ENCODE measurements at places on chromosomes 2 and 18.

DNA sequence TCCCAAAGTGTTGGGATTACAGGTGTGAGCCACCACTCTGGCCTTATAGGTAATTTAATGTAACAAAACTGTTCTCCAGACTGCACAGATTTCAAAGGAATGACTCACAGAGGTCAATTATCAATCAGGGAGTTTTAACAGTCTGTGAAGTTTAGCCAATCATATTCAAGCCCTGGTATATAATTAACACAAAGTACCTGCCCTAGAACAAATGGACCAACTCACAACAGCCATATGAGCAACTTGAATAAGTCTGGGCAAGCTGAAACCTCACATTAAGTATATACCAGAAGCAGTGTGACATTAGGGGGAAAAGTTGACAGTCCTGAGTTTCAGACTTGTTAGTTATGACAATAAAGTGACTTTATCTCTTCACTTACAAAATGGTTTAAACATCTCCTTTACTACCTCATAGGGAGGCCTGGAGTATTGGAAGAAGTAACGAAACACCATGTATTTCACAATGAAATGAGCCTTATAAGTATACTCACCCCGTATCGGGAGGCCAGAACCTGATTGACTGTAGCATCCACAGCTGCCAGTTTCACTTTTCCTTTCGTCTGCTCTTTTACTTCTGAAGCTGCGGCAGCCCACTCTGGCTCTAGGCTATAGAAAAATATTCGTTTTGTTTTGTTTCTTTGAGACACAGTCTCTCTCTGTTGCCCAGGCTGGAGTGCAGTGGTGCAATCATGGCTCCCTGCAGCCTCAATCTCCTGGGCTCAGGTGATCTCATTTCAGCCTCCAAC, 22.2 kb downstream of the PDIA6 start:
- DNase-seq = no peak

GRCh38 chr2:50620783-50621182, 411.1 kb downstream of the NRXN1 start:
- no peak for DNase-seq

DNA sequence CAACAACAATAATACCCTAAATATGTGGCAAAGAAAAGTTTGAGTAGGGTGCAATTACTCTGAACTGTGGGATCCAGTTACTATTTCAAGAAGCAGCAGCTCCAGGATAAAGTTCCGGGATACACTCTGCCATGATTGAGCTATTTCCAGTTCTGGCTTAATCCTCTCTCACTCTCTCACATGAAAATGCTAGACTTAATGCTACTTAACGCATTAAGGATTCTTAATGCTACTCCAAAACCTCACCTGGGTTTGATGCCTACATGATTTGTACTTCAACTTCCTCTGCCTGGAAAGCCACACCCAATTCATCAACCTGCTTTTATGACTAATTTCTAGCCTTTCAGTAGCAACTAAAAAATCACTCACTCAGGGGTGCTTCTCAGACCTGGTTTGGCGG, 151.1 kb upstream of the HNMT start:
- no peak for DNase-seq

DNA sequence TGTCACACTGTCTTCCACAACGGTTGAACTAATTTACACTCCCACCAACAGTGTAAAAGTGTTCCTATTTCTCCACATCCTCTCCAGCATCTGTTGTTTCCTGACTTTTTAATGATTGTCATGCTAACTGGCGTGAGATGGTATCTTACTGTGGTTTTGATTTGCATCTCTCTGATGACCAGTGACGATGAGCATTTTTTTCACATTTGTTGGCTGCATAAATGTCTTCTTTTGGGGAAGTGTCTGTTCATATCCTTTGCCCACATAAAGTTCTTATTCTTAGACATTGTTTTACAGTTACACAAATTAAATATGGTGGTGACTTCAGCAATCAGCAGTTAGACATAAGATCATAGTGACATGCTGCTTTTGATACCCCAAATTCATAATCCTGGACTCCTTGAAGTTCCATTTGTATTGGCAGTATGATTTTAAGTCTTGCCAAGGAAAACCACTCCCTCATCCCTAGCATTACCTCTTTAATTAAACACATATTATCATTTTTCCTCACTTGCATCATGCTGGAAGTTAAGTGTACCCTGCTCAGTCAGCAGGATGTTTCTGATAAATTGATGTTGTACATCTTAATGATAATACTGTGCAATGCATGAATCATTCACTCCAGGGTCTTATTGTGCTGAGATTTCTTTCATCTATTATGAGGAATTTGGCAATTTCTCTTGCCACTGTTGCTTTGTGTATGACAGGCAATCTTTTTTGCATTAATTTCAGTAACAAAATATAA, 67.6 kb upstream of the STAT1 start:
- DNase-seq = no peak

DNA sequence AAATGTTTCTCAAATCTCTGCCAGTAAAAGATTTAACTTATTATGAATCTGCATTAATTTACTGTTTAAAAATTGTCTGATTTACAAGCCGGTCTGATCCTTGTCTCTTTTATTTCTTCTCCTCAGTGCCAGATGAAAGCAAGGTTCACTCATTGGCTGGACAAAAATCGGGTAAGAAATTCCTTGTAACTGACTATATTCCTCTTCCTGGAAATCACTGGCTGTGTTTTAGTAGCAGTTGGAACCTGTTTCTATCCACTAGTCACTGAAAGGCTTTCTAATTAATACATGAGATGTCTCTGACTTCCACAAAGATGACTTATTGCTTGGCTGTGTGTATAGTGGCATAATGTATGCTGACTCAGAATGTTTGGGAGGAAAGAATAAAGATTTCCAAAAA, 436.6 kb upstream of the NRP2 start:
- DNase-seq = peak; percentile 91

DNA sequence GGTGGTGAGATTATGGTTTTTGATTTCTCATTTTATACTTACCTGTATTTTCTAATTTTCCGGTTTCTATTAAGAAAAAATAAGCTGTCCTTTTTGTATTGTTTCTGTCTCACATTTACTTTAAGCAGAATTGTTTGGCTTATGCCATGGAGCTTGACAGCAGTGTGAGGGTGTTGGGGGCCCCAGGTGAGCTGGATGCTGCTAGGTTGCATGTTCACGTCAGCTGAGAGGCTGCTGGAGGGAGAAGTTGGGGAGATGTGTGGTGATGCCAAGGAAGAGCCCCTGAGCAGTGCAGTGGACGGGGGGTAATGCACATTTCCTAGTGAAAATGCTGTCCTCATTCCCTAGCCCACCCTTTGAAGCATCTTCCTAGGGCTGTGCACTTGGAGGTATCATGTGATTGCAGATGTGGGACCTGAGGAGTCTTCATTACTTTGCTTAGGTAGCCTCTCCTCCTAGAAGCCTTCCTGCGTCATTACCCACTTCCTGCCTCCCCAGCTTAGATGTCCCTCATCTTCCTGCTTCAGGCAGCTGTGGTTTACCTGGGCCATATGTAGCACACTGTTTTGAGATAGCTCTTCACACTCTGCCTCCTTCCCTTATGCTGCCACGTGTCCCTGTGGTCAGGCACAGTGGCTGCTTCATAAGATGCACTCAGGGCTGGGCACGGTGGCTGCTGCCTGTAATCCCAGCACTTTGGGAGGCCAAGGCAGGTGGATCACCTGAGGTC, 16.2 kb downstream of the ATG16L1 start:
- DNase-seq = no peak

GRCh38 chr2:94923196-94923595, 52.0 kb downstream of the TEKT4 start:
- DNase-seq = no peak

GRCh38 chr2:138277062-138277461, 224.5 kb upstream of the SPOPL start:
- no peak for DNase-seq

DNA sequence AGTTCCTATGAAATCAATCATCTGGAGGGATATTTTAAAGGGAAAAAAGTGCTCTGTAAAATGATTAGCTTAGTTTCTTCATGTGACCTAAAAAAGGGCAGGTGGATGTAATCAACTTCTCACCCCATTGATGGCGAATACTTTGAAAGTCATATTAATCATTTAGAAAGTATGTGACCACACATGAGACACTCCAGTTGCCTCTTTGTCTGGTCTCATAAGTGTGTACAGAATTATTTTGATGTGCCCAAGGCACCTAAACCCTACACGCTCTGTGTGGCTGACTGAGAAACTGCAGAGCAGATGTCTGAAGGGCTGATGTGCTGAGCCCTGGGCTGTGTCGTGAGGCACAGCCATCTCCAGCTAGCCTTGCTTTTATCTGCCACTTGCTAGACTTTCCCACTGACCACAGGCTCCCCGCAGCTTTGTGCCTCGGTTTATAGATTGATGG, 26.9 kb downstream of the SGPP2 start:
- no peak for DNase-seq

GRCh38 chr2:74164761-74165160, 13.9 kb downstream of the MOB1A start:
- no peak for DNase-seq

- no peak for DNase-seq
Measured at GRCh38 chr18:23330423-23330822, 122.7 kb upstream of the RIOK3 start.

GRCh38 chr2:85053802-85054201, 79.4 kb upstream of the TCF7L1 start:
- DNase-seq = peak; percentile 30

GRCh38 chr18:66728951-66729350, 125.1 kb upstream of the CDH19 start:
- DNase-seq = no peak

DNA sequence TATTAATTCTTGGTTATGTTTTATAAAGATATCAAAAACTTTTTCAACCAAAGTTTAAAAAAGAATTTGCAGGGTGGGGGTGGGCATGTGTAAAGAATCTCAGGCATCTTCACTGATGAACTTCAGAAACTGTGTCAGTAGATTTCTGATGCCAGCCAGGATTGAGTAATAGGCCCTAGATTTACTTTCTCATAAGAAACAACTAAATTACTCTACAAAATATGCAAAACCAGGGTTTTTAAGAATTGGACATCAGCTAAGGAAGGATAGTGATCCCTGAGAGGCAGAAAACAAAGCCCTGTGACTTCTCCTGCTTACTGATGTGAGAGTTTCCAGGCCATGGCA, 11.9 kb upstream of the IL1R1 start:
- DNase-seq = peak; percentile 65

DNA sequence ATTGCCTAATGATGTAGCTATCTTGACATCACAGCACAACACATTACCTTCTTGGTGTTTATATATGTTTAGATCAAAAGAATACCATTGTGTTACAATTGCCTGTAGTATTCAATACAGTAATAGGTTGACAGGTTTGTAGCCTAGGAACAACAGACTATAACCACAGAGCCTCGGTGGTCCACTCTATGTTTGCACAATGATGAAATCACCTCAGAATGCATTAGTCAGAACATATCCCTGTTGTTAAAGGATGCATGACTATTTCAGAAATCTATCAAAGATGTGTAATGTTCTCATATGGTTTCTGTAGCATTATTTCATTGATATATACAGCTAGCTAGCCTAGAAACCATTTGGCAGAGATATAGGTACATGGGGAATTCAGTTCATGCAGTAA, 8.9 kb downstream of the METTL5 start:
- peak; percentile 43 for DNase-seq

DNA sequence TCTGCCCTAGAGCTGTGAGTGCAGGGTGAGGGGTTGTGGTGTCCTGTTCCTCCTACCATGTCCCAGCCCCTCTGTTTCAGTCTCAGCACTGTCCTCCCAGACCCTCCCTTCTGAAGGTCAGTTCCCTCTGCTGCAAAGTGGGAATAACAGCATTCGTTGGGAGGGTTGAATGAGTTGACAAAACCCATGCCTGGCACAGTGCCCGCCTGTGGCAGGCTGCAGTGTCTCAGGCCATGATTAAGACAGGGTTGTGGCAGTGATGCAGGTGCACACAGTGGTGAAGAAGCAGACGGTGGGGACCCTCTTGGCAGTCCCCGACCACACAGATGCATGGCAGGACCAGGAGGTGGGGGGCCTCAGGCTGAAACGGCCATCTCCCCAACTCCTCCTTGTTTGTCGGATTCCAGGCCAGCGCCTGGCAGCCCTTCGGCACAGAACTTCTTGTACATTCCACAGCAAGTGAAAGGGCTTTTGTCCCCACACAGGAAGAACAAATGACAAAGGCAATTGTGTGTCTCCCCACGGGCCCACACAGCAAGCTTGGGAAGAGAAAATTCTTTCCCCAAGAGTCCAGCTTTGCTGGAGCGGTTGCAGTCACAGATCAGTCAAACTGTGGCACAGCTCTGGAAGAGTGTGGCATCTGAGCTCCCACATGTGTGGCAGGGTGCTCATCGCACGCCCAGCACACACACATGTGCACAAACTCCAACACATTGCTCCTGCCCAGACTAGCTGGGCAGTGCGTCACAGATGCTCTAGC, 92.0 kb upstream of the MSH2 start:
- DNase-seq = no peak

- DNase-seq = no peak
Measured at GRCh38 chr2:82839036-82839435, 1620.0 kb downstream of the SUCLG1 start.

DNA sequence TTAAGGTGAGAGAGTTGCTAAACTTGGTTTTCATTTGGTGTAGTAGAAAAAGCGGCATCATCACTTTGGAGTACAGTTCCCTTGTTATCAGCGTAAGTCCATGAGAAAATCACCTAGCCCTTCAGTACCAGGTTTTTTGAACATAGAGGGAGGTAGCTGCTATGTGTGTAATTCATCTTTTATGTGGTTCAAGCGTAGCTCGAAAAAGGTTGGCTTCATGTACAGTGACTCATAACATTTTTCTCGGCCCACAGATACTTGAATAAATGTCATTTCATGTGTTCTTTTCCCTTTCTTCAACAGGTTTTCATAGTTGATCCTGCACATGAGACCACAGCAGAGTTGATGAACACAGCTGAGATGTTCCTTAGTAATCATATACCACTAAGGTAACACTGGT, 43.6 kb downstream of the UGGT1 start:
- no peak for DNase-seq

- peak; percentile 98 for DNase-seq
Measured at GRCh38 chr18:3624935-3625741, 175.2 kb downstream of the TGIF1 start.

GRCh38 chr2:239288951-239289511, 111.8 kb downstream of the HDAC4 start:
- DNase-seq = peak; percentile 57

DNA sequence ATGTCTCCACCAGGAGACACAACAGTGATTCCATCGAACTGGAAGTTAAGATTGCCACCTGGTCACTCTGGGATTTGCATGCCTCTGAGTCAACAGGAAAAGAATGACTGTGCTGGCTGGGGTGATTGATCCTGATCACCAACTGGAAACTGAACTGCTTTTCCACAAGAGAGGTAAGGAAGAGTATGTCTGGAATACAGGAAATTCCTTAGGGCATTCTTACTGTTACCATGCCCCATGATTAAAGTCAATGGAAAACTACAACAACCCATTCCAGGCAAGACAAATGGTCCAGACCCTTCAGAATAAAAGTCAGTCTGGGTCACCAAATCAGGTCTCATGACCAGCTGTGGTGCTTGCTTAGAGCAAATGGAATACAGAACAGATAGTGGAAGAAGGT, 12.0 kb upstream of the DDX1 start:
- DNase-seq = no peak

- no peak for DNase-seq
Measured at GRCh38 chr2:185239491-185239890, 499.1 kb upstream of the FSIP2 start.

- no peak for DNase-seq
Measured at GRCh38 chr2:172135446-172135845, 32.7 kb upstream of the DLX2 start.

All from fibroblast of the aortic adventitia (primary cell).